ENCODE measurements at places on chromosomes 13 and 19.
A peak's percentile ranks its signal among the peaks of the same experiment; 100 is the strongest.

DNA sequence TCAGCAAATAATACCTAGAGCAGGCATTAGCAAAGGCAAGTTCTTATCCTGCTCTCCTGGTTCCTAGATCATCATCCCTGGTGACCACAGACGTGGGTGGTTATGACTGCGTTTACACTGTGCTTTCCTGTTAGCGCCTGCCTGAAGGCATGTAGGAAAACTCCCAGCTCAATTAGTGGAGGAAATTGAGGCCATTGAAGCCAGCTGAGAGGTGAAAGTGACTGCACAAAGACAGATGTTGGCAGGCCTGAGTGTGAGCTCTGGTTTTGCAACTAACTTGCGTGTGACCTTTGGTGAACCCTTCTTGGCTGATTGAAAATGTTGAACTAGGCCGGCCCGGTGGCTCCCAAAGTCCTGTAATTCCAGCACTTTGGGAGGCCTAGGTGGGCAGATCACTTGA is 17.5 kb upstream of the NWD1 start:
- peak; percentile 66 for DNase-seq

DNA sequence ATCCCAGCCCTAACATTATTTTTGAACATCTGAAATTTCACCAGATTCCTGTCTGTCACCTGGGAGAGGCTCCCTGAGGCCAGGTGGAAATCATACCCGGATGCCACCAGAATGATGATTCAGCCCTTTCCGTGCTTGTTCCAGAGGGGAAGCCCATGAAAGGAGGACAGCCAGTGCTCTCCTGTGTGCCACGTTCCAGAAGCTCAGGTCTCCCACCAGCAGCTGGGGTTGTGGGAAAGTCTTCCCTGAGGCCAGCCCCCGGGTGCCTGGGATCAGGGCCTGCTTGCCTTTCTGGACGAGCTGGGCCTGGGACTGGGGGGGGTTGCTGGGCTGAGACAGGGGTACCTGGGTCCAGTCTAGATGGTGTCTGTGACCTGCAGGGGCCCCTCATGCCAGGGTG is 25.5 kb upstream of the IGFL1 start:
- DNase-seq, result no peak

DNA sequence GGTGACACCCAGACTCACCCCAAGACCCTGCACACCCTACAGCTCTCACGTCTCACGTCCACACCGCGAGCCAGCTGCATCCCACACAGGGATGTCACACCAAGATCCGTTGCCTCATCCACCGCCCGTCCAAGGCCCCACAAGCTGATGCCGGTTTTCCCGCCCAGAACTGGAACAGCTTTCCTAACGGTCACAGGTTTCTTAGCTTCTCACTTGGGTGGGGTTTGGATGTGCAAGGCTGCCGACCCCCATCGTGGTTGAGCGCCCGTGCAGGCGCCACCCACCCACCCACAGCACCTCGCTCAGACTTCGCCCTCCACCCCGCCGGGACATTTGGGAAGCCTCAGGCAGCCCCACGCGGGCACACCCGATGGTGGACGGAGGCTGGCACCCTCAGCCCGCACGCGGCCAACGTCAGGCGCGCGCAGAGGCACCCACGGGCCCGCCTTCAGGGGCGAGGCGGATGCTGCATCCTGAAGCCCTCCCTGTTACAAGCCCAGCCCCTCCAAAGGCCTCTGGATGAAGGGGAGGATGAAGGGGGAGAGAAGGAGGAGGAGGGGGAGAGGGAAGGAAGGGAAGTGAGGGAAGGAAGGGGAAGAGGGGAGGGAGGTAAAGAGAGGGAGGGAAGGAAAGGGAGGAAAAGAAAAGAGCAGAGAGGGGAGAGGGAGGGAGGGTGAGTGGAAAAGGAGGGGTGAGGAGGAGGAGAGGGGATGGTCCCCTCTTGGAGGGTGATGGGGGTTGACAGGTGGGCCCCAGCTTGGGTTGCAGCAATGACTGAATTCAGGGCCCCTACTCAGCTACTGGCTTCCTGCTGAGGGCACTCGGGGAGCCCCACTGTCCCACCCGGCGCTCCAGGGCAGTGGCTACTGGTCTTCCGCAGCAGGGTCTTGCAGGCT is 12.8 kb downstream of the ONECUT3 start:
- DNase-seq, result no peak

- no peak for DNase-seq
Observed at GRCh38 chr19:39818626-39819097, 15.3 kb downstream of the DYRK1B start.

GRCh38 chr13:114026481-114026880 is 52.6 kb upstream of the C13orf46 start:
- no peak for DNase-seq

- DNase-seq, result peak; percentile 47
Observed at GRCh38 chr19:55406826-55407549, 600 bp downstream of the UBE2S start.

- DNase-seq, result no peak
Observed at GRCh38 chr19:47040869-47041268, 7.6 kb downstream of the TMEM160 start.

GRCh38 chr19:24073807-24074206 is 13.2 kb upstream of the ZNF254 start:
- DNase-seq, result no peak

DNA sequence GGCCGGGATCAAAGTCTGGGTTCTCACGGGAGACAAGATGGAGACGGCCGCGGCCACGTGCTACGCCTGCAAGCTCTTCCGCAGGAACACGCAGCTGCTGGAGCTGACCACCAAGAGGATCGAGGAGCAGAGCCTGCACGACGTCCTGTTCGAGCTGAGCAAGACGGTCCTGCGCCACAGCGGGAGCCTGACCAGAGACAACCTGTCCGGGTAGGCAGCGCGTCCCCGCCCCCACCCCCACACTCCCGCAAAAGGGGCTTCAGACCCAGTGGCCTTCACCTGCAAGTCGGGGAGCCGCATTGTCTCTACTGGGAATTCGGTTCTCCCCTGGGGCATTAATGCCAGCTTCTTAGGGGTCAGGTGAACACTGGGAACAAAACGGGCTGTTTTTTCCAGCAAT is 114.7 kb upstream of the MCF2L start:
- DNase-seq, result no peak

GRCh38 chr13:27353166-27353583 is 71.2 kb upstream of the GTF3A start:
- DNase-seq, result peak; percentile 59

DNA sequence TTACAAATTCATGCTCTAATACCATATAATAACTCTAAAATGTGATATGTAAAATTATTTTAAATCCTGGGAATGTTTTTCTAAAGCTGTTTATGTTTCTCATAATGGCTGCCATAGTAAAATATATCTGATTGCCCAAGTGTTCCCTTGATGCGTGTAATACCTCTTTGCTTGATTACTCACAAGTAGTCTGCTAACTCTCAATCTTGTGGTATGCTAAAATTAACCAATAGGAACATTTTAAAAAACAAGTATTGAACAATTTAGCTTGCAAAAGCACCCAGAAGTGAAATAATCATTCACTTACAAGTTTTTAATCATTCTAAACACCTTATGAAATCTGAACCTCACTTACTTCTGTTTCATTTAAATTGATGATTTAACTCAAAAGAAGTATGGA is 386.0 kb upstream of the ATXN8OS start:
- no peak for DNase-seq

GRCh38 chr13:102589301-102589822 is 7.4 kb upstream of the TPP2 start:
- DNase-seq, result no peak

DNA sequence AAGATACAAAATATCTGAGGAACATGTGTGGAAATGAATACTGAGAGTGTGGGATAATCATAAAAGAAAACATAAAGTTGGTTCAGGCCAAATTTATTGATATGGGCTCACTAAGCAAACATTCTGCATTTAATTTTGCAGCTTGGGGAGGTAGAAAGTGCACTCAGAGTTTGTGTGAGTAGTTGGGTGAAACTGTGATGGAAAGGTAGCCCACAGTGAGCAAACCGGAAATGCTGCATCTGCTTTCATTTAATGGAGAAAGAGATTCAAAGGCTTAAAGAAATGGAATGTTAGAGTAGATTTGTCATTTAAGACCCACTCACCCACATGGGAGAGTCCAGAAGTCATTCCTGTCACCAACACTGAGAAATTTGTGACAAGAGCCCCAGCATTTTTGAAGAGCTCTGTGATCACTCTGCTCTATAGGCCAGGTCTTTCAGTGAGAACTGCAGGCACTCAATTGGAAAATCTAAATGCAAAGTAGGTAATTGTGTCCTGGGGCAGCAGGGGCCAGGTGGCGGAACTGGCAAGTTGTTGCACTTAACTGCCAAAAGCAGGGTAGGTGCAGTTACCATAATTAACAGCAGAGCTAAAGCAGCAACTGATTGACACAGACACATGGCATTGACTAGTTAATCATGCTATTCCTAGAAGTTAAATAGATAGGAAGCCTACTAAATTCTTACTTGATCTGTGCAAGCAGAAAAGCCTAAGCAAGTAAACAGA is 1228.3 kb upstream of the PCDH20 start:
- DNase-seq, result no peak

- peak; percentile 47 for DNase-seq
Observed at GRCh38 chr13:36717966-36718545, 44.2 kb downstream of the SERTM1 start.

- peak; percentile 78 for DNase-seq
Observed at GRCh38 chr13:97116754-97117153, 105.4 kb upstream of the MBNL2 start.

GRCh38 chr13:102487330-102487729 is 85.5 kb upstream of the FGF14 start:
- DNase-seq, result no peak

DNA sequence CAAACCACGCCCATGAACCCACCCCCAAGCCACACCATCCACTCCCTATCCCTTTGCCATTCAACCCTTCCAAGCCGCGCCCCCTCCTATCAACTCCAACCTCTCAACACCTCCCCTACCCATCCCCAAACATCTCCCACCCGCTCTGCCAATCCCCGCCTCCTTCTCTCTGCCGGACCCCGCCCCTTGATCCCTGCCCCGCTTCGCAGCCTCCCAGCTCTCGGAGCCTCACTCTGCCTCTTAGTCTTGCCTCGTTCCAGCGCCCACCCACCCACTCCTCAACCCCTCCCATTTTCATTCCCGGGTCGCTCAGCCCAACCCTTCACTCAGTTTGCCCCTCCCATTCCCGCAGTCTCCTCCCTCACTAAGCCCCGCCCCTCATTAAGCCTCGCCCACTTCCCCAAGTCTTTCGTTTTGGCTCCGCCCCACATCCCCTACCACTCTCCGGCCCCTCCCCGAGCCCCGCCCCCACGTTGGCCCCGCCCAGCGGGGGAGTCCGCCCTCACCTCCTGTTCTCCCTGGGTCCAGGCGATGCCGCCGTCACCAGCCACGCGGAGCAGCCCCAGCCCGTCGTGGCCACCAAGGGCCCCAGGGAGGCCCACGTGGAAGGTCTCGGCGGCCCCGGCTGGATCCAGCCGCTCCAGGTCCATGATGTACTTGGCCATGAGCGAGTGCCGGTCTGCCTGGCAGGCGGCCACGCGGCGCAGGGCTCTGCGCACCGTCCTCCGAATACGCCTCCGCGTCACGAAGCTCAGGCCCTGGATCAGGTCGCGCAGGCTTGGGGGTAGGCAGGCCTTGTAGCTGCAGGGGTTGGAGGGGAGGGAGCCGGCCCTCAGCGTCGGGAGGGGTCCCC is 5.7 kb downstream of the JAK3 start:
- peak; percentile 92 for DNase-seq

- no peak for DNase-seq
Observed at GRCh38 chr13:84208246-84208910, 326.1 kb upstream of the SLITRK1 start.

GRCh38 chr19:6674868-6675305 is 4.9 kb upstream of the TNFSF14 start:
- DNase-seq, result peak; percentile 76

DNA sequence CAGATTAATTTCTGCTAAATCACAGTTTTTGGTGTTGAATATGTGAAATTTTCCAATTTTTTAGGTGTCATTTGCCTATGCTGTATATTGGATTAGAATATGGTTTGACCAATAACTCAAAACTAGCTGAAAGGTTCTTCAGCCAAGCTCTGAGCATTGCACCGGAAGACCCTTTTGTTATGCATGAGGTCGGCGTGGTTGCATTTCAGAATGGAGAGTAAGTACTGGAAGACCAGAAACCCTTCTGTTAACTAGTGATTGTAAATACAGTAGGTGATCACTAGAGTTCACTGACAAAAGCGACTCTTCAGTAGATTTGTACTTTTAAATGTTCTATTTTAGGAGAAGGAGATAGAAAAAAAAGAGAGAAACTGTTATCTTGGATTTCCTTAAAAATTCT is 22.3 kb downstream of the CDC16 start:
- DNase-seq, result no peak

GRCh38 chr19:42095814-42096230 is 19.9 kb downstream of the ZNF574 start:
- DNase-seq, result no peak

GRCh38 chr19:22901431-22902130 is 69.5 kb downstream of the ZNF723 start:
- no peak for DNase-seq

DNA sequence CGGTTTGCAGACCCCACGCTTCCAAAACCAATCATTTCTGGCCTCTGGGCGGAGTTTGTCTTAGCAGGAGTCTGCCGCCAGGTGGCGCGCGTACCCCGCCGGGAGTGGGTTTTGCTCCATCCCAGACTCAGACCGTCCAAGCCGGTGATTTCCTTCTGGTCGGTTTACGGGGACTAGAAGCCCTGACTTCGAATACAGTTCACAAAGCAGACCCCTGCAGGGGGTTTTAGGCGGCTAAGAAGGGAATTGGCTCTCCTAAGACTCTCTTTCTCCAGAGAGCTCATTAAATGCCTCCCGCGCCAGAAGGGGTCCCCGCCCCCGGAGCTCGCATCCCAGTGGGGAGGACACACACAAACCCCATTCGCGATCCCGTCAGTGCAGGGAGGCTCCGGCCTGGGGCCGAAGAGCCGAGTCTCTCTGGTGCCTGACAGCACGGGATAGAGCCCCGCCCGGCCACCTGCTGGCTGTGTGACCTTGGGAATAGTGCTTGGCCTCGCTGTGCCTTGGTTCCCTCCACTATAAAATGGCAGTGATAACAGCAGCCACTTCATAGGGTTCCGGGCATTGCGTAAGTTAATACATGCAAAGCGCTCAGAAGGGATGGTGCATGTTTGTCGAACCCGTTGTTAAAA is 8.6 kb upstream of the NUP62 start:
- peak; percentile 55 for DNase-seq

DNA sequence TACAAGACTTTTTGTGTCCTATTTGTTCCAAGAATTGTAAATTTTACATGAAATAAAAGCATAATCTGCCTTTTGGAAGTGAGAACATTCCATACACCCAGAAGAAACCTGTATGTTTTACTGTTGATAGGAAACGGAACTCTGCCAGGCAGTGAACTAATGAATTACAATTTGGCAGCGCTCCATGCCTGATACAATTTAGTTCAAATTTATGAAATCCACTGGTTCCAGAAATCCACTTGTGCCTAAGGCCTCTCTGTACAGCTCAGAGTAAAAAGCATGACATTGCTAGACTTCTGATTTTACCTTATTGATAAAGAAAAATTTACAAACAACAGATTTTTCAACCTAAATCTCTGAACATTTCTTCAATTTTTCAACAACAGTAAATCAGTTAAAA is 78.1 kb downstream of the PCDH9 start:
- DNase-seq, result no peak

GRCh38 chr13:67277581-67277980 is 47.4 kb upstream of the PCDH9 start:
- DNase-seq, result peak; percentile 26

- peak; percentile 22 for DNase-seq
Observed at GRCh38 chr19:53101518-53101917, 1.7 kb downstream of the ZNF160 start.
